Endodermal cell (in vitro differentiated cells): ENCODE measurements at places on chromosomes 6 and 20.

GRCh38 chr6:56349194-56349593, 101.8 kb upstream of the COL21A1 start:
- no peak for DNase-seq

DNA sequence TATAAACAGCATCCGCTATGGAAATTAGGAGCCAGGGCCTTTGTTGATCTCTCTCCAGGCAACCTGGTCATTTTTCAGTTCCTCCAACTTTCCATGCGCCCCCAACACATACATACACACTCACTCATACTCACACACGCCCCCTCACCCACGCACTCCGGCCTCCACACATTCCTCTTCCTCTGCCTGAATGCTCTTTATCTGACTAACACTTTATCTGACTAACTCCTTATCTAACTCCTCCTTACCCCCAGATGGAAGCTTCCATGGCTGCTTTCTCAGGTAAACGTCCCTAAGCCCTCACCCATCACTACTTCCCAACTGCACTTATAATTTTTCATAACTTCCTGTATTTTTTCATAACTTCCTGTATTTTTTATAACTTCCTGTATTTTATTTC, 17.4 kb downstream of the CASS4 start:
- DNase-seq: no peak

- DNase-seq: no peak
These were observed 41.1 kb downstream of the TFAP2A start for GRCh38 chr6:10373642-10374359.

- DNase-seq: peak; percentile 64
These were observed 82.6 kb downstream of the OR2B2 start for GRCh38 chr6:27829453-27830211.

DNA sequence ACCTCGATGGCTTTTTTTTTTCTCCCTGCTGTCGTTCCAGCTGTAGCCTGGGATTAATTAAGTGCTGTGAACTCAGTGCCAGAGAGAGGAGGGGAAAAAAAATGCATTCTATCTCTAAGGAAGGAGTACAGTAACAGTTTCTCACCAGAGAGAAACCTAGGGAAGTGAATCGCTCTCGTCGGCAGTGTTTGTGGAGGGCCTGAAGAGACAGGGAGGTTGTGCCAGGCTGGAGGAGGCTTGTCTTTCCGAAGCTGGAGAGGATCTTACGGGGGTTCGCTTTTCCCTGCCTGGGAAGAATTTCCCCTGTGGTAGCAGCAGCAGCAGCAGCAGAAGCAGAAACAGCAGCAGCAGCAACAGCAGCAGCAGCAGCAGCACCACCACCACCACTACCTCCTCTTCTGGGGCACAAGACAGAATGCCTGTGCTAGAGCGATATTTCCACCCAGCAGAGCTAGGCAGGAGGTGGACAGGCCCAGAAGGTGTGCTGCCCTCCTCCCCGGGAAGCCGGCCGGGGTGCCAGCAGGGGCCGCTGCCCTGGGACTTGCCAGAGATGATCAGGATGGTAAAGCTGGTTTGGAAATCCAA, 186.5 kb downstream of the PDE7B start:
- peak; percentile 61 for DNase-seq

DNA sequence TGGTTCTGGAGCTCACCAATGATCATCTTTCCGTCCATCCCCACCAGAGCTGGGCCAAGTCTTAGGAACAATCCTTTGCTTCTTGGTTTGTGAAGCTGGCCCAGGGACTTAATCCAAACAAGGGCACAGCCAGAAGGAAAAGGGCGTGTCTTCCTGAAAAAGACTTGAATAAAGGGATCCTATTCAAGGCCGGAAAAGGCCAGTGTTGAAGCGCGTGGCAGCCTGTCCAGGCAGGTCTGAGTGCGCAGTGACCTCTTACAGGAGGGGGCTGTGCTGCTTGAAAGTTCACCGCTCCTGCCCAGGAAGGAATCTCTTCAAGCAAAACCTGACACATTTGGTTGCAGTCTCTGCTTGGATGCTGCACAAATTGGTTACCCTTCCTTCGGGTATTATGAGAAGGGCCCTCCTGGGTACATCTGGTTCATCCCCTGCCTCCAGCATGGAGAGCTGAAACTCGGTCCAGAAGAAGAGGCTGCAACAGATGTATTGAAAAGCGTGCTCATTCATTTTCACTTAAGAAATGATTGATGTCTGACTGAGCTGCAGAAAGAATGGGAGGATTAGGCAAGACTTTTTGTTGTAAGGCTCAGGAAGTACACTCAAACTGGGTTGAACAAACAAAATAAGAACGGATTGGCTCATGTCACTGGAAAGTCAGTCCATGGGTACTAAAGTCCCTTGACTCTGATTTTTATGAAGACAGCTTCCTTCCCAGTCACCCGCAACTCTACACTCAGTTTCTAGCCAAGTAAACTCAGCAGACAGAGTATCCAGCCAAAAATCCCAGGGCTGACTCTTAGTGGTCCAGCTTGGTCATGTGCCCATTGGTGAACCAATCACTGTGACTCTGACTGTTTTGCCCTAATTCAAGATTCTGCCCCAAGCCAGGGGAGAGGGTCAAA, 136.3 kb downstream of the TFAP2C start:
- DNase-seq: no peak
